ENCODE measurements at places on chromosomes 12 and 14. TPM values are rescaled to one million over a fixed set of nuclear protein-coding genes. Genes with fewer than 3 reads are reported as not detected.

DEGS2 gene
- total RNA-seq, result 0.93 TPM

TMEM30B gene
- total RNA-seq, result 10.5 TPM

LPAR5 gene
- total RNA-seq, result 0.88 TPM

HOXC6 gene
- not detected for total RNA-seq

SERPINA10 gene
- total RNA-seq, result 200 TPM

- no peak for DNase-seq
These were observed 205.9 kb downstream of the KIF21A start for GRCh38 chr12:39237004-39237403.

GRCh38 chr12:2177751-2178150 is 125.0 kb downstream of the CACNA1C start:
- no peak for DNase-seq

GRCh38 chr12:111766608-111767361 is at the start of gene ALDH2:
Gene ALDH2, plus strand, starts transcription at chr12:111766933. Its CDS starts 50 bp downstream, at chr12:111766983.
- peak; percentile 89 for DNase-seq

DNA sequence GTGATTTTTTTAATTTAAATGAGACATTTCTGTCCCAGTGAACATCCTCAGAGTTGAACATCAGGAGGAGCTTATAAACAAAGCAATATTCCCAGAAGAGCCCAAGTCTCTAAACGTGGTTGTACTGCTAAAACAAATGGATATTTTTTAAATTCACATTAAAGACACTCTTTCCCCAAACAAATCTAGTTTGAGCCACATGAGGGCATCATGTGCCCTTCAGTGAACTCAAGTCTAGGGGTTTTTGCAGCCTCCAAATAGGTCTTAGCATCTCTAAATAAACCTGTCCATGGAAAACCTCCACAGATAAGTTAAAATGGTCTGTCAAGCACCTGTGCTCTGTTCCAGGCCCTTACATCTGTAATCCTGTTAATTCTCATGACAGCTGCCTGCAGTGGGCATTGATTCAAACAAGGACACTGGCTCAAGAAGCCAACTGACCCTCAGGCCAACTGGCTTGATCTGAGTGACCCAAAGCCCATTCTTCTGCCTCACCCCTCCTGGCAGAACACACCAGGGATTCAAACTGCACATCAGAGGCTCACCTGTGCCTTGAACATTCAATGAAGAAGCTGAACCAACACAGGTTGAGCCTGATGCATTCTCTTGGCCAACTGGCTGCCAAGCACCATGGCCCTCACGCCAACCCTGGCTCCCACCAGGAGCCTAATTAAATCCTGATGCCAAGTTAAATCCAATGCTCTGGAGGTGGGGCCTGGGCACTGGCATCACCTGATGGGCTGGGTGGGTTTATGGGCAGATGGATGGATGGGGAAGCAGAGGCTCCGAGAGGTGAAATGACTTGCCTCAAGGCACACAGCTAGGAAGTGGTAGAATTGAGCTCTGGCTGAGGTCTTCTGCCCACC is 8.6 kb downstream of the ISCU start:
- DNase-seq, result peak; percentile 33
